ENCODE measurements at places on chromosomes 3 and 15.

GRCh38 chr3:69547461-69547880 is 161.6 kb upstream of the FRMD4B start:
- no peak for DNase-seq

DNA sequence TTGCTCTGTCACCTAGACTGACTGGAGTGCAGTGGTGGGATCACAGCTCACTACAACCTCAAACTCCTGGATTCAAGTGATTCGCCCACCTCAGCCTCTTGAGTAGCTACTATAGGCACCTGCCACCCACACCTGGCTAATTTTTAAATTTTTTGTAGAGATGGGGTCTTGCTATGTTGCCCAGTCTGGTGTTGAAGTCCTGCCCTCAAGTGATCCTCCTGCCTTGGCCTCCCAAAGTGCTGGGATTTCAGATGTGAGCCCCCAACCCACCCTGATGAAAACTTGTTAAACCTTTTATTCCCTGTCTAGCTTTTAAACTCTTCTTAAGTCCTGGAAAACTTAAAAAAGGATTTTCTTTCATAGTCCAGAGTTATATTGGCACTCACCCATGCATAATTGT is 2.6 kb downstream of the ECT2 start:
- no peak for DNase-seq

DNA sequence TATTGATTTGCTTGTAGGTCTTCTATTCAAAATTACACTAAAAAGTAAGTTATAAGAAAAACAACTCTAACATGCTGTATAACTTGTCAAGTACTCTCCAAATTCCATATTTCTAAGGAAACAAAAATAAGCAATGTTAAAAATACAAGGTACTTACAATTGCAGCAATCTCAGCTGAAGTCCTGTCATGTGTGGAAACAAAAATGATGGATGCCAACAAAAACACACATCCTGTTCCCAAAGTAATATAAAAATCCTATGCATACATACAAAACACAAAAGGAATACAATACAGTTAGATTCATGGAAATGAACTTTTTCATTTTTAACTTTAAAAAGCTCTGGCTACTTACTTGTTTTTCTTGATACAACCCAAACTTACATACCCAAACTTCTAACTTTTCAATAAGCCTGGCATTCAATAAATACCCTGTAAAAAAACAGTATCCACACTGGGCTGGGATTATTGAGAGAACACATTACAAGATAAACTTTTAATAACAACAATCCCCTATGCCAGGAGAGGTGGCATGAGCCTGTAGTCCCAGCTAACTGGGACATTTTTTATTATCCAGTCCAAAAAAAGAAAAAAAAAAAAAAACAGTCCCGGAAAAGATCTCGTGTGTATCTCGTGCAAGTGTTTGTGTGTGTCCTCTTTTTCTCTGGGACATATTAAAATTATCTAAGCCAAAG is 14.7 kb downstream of the CMTM6 start:
- no peak for DNase-seq

GRCh38 chr15:45660231-45660979 is 25.6 kb downstream of the SQOR start:
- no peak for DNase-seq

DNA sequence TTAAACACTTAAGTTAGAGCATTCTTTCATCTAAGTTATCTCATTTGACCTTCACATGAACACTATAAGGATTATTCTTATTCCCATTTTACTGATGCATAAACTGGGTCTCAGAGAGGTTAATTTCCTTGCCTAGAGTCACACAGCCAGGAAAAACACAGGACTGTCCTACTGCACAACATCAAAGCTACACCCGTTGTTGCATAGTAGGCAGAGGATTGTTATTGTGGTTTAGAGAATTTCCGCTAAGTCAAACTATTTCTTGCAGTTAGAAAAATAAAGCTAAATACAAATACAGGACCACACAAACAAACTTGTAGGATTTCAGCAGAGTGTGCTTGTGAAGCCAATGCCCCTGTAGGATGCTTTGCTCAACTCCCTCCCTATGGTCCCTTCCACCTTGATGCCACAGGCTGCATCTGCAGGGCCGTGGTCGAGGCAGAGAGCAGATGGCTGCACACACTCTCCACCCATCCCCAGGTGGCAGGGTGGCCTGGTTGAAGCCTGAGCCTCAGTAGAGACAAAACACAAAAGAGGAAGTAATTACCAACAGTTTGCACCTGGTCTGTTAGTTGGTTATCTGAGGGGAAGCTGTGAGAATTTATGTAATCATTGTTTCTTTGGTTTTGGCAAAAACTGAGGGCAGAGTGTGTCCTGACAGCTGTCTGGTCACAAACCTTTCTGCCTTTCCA is 41.1 kb upstream of the SKOR1 start:
- DNase-seq = peak; percentile 99

DNA sequence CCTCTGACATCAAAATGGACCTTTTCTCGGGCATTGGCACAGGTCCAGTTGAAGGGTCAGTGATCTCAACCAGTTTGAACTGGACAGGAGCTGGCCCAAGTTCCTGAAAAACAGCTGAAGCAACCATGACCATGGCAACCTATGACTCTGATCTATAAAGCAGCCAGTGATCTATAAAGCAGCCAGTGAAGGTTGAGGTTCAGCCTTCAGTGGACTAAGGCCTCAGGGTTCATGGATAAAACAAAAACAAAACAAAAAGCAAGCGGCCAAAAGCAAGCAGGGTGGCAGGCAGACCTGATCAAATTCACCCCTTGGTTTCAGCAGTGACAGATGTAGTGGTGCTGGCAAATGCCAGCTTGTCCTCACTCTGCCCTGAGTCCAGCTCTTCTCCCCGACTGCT is 10.0 kb upstream of the CHRNB4 start:
- no peak for DNase-seq

Data from OCI-LY7 (cell line).